ENCODE measurements at places on chromosomes 16 and 17.
A peak's percentile ranks its signal among the peaks of the same experiment; 100 is the strongest.

GRCh38 chr17:83146347-83146746, 66.9 kb downstream of the METRNL start:
- no peak overlapping the region for H3K4me3 ChIP-seq
- H3K27me3 ChIP-seq = no peaks in the 10 kb centered on the region
- no peak overlapping the region for H3K27ac ChIP-seq

- DNase-seq = peak; percentile 99
- no peaks in the 10 kb centered on the region for H3K27me3 ChIP-seq
- no peaks in the 10 kb centered on the region for H3K36me3 ChIP-seq
- no peak overlapping the region for H3K4me3 ChIP-seq
- peaks cover 56% of the 10 kb centered on the region for H3K4me1 ChIP-seq
These were observed 510.7 kb downstream of the MAF start for GRCh38 chr16:79089735-79090284.

GRCh38 chr17:6666077-6666521, 14.5 kb downstream of the C17orf100 start:
- peaks cover 13% of the 10 kb centered on the region for H3K27me3 ChIP-seq
- peaks cover 7% of the 10 kb centered on the region for H3K4me1 ChIP-seq
- H3K27ac ChIP-seq = no peak overlapping the region
- H3K4me3 ChIP-seq = no peak overlapping the region
- DNase-seq = peak; percentile 82
- no peaks in the 10 kb centered on the region for H3K36me3 ChIP-seq

DNA sequence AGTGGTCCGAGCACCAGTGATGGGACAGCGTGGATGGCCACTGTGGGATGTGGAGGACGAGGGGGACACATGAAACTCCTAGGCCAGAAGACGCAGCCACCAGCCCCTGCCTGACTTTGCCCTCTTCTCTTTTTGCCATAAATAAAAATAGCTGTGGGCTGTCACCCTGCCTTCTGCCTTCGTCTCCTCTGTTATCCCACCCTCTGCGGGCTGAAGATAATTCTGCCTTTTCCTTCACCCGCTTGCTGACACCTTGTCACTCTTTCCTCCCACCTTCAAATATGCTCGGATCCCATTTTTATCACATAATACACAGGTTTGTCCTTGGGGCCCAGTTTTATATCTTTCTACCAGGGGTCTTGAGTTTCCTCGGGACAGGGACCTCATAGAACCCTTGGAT, 87.6 kb upstream of the CIBAR2 start:
- DNase-seq = no peak
- H3K4me1 ChIP-seq = peaks cover 11% of the 10 kb centered on the region
- H3K36me3 ChIP-seq = no peaks in the 10 kb centered on the region
- H3K27ac ChIP-seq = no peak overlapping the region
- H3K4me3 ChIP-seq = no peak overlapping the region

- no peaks in the 10 kb centered on the region for H3K27me3 ChIP-seq
- no peak for DNase-seq
- H3K4me3 ChIP-seq = no peak overlapping the region
These were observed 40.8 kb upstream of the MEAK7 start for GRCh38 chr16:84545114-84545737.

DNA sequence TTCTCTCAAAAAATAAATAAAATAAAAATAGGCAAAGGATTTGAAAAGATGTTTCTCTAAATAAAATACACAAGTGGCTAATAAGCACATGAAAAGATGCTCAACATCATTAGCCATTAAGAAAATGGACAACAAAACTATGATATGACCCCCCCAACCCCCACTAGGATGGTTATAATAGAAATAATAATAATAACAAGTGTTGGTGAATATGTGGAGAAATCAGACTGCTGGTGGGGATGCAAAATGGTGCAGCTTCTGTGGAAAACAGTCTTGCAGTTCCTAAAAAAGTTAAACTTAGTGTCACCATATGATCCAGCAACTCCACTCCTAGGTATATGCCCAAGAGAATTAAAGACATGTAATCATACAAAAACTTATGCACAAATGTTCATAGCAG, 9.0 kb upstream of the MYCBPAP start:
- no peaks in the 10 kb centered on the region for H3K4me1 ChIP-seq
- H3K27ac ChIP-seq = no peak overlapping the region
- H3K4me3 ChIP-seq = no peak overlapping the region
- no peak for DNase-seq
- no peaks in the 10 kb centered on the region for H3K27me3 ChIP-seq
- H3K36me3 ChIP-seq = no peaks in the 10 kb centered on the region

DNA sequence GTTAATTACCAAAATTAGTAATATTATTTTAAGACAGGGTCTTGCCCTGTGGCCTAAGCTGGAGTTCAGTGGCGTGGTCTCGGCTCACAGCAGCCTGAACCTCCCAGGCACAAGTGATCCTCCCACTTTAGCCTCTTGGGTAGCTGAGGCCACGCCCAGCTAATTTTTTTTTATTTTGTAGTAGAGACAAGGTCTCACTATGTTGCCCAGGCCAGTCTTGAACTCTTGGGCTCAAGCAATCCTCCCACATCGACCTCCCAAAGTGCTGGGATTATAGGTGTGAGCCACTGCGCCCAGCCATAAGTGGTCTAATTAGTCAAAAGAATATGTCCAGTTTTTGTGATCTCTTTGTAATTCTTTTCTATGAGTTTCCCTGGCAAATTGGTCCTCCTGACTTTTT, 12.0 kb upstream of the CFDP1 start:
- DNase-seq = no peak

GRCh38 chr16:87715658-87716057, 50.1 kb downstream of the KLHDC4 start:
- no peak for DNase-seq
- H3K27ac ChIP-seq = no peak overlapping the region
- H3K27me3 ChIP-seq = no peaks in the 10 kb centered on the region
- peaks cover 28% of the 10 kb centered on the region for H3K36me3 ChIP-seq
- no peak overlapping the region for H3K4me3 ChIP-seq

DNA sequence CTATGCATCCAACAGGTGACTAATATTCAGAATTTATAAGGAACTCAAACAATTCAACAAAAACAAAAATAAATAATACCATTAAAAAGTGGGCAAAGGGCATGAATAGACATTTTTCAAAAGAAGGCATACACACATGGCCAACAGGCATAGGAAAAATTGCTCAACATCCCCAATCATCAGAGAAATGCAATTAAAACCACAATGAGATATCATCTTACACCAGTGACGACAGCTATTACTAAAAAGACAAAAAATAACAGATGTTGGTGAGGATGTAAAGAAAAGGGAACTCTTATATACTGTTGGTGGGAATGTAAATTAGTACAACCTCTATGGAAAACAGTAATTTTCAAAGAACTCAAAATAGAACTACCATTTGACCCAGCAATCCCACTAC, 250.4 kb upstream of the N4BP1 start:
- H3K27ac ChIP-seq = no peak overlapping the region
- H3K27me3 ChIP-seq = no peaks in the 10 kb centered on the region
- no peaks in the 10 kb centered on the region for H3K4me1 ChIP-seq
- H3K4me3 ChIP-seq = no peak overlapping the region
- no peak for DNase-seq

GRCh38 chr16:88809676-88810165, 2.0 kb downstream of the APRT start:
- H3K27me3 ChIP-seq = no peaks in the 10 kb centered on the region
- DNase-seq = no peak
- peak overlapping the region; percentile 81 for H3K27ac ChIP-seq
- H3K4me1 ChIP-seq = peaks cover 39% of the 10 kb centered on the region

DNA sequence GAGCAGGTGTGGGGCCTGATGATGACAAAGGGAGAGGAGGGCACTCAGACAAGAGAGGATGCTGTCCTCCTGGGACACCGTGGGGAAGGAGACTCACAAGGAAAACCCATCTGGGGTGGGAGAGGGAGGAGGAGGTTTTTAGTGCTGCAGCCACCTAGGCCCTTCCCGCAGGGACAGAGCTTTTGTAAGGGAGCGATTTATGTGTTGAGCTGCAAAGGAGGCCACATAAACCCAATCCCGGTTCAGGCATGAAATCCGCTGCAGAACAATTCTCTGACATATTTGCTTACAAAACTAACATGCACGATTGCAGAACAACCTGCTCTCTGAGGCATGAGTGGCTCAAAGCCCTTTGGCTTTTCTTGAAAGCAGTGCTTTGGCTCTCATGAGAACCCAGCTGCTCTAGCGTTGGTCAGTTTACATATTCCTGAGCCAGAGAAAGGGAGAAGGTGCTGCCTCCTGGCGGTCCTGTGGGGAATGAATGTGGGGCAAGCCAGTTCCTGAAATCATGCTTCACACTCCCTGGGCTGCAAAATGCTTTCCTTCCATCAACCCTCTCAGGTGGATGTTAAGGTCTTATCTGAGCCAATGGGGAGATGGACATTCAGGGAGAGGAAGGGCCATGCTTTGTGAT, 122.4 kb upstream of the NLRP1 start:
- no peak overlapping the region for H3K27ac ChIP-seq
- H3K36me3 ChIP-seq = no peaks in the 10 kb centered on the region
- no peak overlapping the region for H3K4me3 ChIP-seq
- peak; percentile 65 for DNase-seq
- peaks cover 3% of the 10 kb centered on the region for H3K27me3 ChIP-seq
- H3K4me1 ChIP-seq = no peaks in the 10 kb centered on the region

DNA sequence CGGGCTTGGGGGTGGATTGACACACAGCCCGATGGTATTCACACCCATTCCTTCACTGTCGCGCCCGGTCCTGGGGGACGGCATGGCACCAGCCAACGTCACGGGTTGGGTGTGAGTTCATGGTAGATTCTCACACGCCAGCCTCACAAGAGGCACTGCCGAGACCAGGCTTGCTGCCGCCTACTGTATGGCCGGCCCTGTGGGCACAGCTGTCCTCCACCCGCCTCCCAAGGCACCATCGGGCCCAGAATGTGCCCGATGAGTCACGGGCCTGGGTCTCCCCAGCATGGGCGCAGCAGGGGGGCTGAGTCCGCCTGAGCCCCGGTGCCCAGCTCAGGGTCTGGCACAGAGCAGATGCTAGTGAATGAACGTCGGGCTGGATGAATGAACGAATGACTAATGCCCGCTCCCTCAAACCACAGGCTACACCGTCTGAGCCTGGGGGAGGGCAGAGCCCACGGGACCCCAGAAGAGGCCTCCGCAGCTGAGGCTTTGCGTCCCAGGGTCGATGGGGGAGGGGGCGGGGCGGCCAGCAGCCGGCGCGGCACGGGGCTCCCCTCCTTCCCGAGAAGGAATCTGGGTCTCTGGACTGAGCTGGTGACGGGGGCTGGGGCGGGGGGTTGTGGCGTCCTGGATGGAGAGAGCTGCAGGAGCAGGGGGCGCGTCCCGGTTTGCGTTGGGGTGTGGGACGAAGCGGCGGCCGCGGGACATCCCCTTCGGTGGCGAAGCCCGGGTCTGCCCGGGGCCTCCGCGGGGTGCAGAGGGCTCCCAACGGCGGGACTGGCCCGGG, 829 bp downstream of the PITPNM3 start:
- H3K27me3 ChIP-seq = peaks cover 27% of the 10 kb centered on the region
- H3K36me3 ChIP-seq = no peaks in the 10 kb centered on the region
- peaks cover 9% of the 10 kb centered on the region for H3K4me1 ChIP-seq

GRCh38 chr17:14196377-14196997, 40.2 kb downstream of the CDRT15 start:
- H3K4me1 ChIP-seq = peaks cover 3% of the 10 kb centered on the region
- no peak overlapping the region for H3K4me3 ChIP-seq
- peaks cover 14% of the 10 kb centered on the region for H3K36me3 ChIP-seq

DNA sequence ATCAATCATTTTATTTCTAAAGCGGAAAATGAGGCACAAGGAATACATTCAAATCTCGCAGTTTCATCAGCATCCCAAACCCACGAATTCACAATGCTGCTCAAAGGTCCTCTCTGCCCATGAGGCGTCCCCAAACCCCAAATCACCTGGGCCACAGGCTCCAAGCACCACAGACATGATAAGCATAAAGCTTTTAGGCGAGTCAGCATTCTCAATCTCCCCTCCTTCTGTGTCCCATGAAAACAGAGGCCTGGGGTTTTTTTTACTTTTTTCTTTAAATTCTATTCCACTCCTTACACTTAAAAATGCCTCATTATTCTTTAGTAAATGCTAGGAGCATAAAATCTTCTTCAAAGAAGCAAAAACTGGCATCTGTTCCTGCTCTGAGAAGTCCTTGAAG, 55.0 kb downstream of the CYTH1 start:
- H3K36me3 ChIP-seq = no peaks in the 10 kb centered on the region
- DNase-seq = no peak
- H3K27ac ChIP-seq = no peak overlapping the region
- H3K4me3 ChIP-seq = no peak overlapping the region
- peaks cover 53% of the 10 kb centered on the region for H3K4me1 ChIP-seq

DNA sequence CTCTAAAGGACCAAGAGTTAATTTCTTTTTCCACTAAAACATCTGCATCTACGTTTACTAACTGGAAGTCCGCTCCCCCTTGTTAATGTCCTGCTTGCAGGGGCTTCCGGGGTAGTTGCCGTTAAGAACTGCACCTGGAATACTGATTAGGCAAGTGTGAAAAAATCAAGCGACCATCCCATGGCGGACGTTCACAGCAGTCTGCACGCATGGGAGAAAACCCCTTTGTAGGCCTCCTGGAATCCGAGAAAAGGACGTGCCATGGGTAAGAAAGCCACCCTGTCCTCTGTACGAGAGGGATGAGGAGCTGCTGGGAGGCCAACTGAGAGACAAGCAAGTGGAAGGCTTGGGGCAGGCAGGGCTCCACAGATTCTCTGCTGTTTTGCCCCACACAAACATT, 14.9 kb downstream of the SNN start:
- no peak overlapping the region for H3K4me3 ChIP-seq
- peaks cover 71% of the 10 kb centered on the region for H3K36me3 ChIP-seq
- DNase-seq = no peak
- H3K4me1 ChIP-seq = peaks cover 18% of the 10 kb centered on the region
- no peaks in the 10 kb centered on the region for H3K27me3 ChIP-seq

DNA sequence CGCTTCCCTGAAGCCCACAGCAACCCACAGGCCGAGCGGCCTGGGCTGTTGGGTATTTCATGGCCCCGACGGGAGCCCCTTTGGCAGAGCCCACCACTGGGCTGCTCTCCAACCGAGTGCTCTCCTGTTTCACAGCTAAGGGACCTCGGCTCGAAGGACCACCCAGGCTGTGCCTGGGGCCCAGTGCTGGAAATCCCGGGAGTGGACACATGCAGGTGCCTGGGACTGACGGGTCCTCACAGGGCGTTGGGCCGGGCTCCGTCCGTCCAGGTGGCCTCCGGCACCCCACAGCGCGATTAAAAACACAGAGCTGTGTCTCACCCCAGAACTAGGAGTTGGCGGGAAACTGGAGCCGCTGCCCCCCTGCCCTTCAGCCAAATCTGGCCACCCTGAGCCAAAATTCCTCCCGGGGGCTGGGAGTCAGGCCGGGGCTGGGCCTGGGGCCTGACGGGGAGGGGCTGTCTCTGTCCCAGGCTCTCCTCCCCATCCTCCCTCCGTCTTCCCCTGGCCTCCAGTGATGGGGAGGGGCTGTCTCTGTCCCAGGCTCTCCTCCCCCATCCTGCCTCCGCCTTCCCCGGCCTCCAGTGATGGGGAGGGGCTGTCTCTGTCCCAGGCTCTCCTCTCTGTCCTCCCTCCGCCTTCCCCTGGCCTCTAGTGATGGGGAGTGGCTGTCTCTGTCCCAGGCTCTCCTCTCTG, 14.1 kb downstream of the UTS2R start:
- H3K4me1 ChIP-seq = peaks cover 9% of the 10 kb centered on the region
- H3K4me3 ChIP-seq = no peak overlapping the region
- DNase-seq = no peak

- H3K36me3 ChIP-seq = no peaks in the 10 kb centered on the region
- H3K4me3 ChIP-seq = peak overlapping the region; percentile 29
- peak; percentile 68 for DNase-seq
- H3K27me3 ChIP-seq = no peaks in the 10 kb centered on the region
These were observed 14.3 kb upstream of the DYNLRB2 start for GRCh38 chr16:80526418-80527061.

GRCh38 chr16:88830783-88831182, 19.1 kb upstream of the APRT start:
- H3K36me3 ChIP-seq = peaks cover 4% of the 10 kb centered on the region
- no peaks in the 10 kb centered on the region for H3K4me1 ChIP-seq
- no peak overlapping the region for H3K27ac ChIP-seq
- H3K4me3 ChIP-seq = no peak overlapping the region
- DNase-seq = no peak
- H3K27me3 ChIP-seq = no peaks in the 10 kb centered on the region

Measured in common myeloid progenitor, CD34-positive (primary cell).